ENCODE measurements at places on chromosomes 5 and 9. TPM values are rescaled to one million over a fixed set of nuclear protein-coding genes. Genes with fewer than 3 reads are reported as not detected.

Gene TLR4
- 6.5 TPM for total RNA-seq

Gene ZNF883
- total RNA-seq = not detected

Gene OR1Q1
- total RNA-seq = not detected

Gene ENTPD2
- 1.9 TPM for total RNA-seq

Gene ADGRD2
- not detected for total RNA-seq

Gene INSL4
- total RNA-seq = not detected

Gene QRFP
- total RNA-seq = not detected

Gene FOXD4L5
- total RNA-seq = 0.33 TPM

Gene CERCAM
- 28.0 TPM for total RNA-seq

Gene COL15A1
- 7.6 TPM for total RNA-seq

Gene PLPP1
- 35.1 TPM for total RNA-seq

- peaks cover 7% of the 10 kb centered on the region for H3K4me1 ChIP-seq
- no peak overlapping the region for H3K27ac ChIP-seq
- no peak for DNase-seq
- no peak overlapping the region for H3K4me3 ChIP-seq
- no peaks in the 10 kb centered on the region for H3K27me3 ChIP-seq
- peaks cover 5% of the 10 kb centered on the region for H3K36me3 ChIP-seq
Observed at GRCh38 chr5:174732036-174733020, 7.9 kb downstream of the MSX2 start.

GRCh38 chr5:44605926-44606325, 202.8 kb upstream of the MRPS30 start:
- no peak for DNase-seq
- no peaks in the 10 kb centered on the region for H3K27me3 ChIP-seq
- H3K27ac ChIP-seq = no peak overlapping the region
- no peaks in the 10 kb centered on the region for H3K4me1 ChIP-seq
- H3K4me3 ChIP-seq = no peak overlapping the region
- H3K36me3 ChIP-seq = no peaks in the 10 kb centered on the region

DNA sequence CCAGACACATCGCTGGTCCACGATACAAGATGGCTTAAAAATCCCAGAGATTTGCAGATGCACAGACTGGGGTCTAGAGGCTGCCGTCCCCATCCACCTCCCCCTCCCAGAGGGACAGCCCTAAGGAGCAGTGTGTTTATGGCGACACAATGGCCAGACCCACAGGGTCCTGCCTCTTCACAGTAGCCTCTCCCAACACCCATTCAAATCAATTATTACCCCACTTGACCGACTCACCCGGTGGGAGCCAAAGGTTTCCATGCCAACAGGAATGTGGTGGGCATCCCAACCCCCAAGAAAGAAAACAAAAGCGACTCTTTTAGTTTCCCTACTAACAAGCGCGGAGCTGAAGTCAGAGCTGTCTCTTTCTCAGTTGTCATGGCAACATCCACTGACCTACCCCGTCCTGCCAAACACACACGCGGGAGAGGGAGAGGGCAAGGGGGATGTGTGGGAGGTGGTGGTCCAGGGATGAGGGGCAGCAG, 209.0 kb downstream of the TTLL11 start:
- peaks cover 42% of the 10 kb centered on the region for H3K4me1 ChIP-seq
- DNase-seq = peak; percentile 42
- H3K27me3 ChIP-seq = no peaks in the 10 kb centered on the region
- H3K4me3 ChIP-seq = no peak overlapping the region

- no peak overlapping the region for H3K4me3 ChIP-seq
- peaks cover 5% of the 10 kb centered on the region for H3K4me1 ChIP-seq
- no peaks in the 10 kb centered on the region for H3K27me3 ChIP-seq
- peaks cover 2% of the 10 kb centered on the region for H3K36me3 ChIP-seq
- DNase-seq = no peak
Observed at GRCh38 chr5:115577741-115578140, 24.5 kb downstream of the TICAM2 start.

- H3K27ac ChIP-seq = no peak overlapping the region
- DNase-seq = no peak
- H3K4me1 ChIP-seq = peaks cover 16% of the 10 kb centered on the region
- no peaks in the 10 kb centered on the region for H3K36me3 ChIP-seq
- 0 out of 2 replicates have a peak, but pooled peaks cover 2% of the 10 kb centered on the region for H3K27me3 ChIP-seq
- no peak overlapping the region for H3K4me3 ChIP-seq
Observed at GRCh38 chr5:39451276-39451941, 26.6 kb upstream of the DAB2 start.

DNA sequence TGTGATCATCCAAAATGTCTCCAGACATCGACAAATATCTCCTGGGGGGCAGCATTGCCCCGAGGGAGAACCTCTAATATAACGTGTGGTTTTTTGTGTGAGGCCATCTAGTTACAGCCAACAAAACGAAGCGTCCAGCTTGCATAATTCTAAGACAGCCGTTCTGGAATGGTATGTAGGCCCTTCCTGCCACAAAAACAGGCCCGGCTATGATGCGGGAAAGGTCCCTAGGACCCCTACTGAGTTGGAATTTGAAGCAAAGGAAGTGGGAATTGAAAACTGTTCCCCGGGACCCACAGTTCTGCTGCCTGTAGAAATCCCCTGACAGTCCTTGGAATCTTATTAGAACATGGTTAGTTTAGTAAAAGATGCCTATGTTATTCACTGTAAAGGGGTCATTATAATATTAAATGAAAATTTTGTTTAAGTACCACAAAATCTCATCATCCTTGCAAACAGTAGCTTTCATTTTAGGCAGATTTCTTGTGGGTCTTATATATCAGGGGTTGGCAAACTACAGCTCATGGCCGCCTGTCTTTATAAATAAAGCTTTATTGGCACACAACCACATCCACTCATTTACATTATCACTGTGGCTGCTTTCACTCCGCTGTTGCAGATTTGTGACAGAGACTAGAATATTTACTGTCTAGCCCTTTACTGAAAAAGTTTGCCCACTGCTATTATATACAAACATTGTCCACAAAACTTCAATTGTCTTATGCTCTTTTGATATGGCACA, 70.7 kb downstream of the MSX2 start:
- no peak overlapping the region for H3K4me3 ChIP-seq
- H3K36me3 ChIP-seq = no peaks in the 10 kb centered on the region
- H3K27me3 ChIP-seq = no peaks in the 10 kb centered on the region
- peak; percentile 70 for DNase-seq
- H3K27ac ChIP-seq = peak overlapping the region; percentile 25

GRCh38 chr5:125348936-125349831, 602.7 kb upstream of the ZNF608 start:
- no peak for DNase-seq
- H3K27me3 ChIP-seq = no peaks in the 10 kb centered on the region
- no peak overlapping the region for H3K27ac ChIP-seq
- H3K4me3 ChIP-seq = no peak overlapping the region

DNA sequence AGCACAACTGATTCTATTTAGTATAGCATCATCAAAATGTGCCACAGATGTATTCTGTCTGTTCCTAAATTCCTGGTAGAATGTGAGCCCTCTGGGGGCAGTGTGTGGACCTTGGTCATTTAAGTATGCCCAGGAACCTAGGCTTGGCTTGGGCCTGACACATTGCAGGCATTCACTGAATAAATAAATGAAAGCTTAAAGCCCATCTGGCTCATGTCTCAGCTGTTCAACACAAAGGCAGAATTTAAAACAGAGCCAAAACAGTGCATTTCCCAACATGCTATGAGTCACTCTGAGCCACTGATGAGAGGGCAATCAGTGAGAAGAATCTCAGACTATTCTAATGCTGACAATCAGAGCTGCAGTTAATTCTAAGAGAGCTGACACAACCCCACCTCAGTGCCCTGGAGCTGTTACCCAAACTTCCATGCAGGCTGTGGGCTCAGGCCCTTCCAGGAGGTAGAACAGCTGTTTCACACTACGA, 8.1 kb downstream of the FAM193B start:
- H3K36me3 ChIP-seq = peaks cover 13% of the 10 kb centered on the region
- no peak overlapping the region for H3K4me3 ChIP-seq
- no peaks in the 10 kb centered on the region for H3K27me3 ChIP-seq
- peak overlapping the region; percentile 89 for H3K27ac ChIP-seq
- H3K4me1 ChIP-seq = peaks cover 57% of the 10 kb centered on the region

DNA sequence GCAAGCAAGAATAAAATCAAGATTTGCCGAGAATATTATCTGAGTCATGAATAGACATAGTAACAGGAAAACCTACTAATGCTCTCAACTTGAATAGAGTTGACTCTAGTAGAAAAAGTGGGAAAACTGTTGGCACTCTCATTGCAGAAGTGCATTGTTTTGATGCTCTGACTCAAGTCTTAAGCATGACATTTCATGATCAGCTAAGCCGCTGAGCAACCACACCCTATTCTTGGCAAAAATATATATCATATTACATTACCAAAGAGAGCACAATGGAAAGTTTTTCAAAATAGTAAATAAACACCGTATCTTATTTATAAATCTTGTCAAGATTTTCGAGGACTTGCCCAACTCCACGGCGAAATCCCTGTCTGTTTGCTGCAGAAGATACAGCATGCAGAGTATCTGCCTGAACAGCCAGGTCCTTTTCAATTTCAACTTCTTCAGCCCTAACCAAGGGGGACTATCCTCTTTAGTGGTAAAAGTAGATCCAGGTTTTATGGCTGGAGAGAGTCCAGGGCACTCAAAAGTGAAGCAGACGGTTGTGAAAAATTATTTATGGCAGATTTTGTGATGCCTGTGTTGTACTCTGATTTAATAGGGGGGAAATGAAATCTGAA, 13.9 kb upstream of the ADAMTSL1 start:
- H3K27ac ChIP-seq = no peak overlapping the region
- H3K4me1 ChIP-seq = no peaks in the 10 kb centered on the region
- no peak overlapping the region for H3K4me3 ChIP-seq
- no peak for DNase-seq
- H3K27me3 ChIP-seq = no peaks in the 10 kb centered on the region

DNA sequence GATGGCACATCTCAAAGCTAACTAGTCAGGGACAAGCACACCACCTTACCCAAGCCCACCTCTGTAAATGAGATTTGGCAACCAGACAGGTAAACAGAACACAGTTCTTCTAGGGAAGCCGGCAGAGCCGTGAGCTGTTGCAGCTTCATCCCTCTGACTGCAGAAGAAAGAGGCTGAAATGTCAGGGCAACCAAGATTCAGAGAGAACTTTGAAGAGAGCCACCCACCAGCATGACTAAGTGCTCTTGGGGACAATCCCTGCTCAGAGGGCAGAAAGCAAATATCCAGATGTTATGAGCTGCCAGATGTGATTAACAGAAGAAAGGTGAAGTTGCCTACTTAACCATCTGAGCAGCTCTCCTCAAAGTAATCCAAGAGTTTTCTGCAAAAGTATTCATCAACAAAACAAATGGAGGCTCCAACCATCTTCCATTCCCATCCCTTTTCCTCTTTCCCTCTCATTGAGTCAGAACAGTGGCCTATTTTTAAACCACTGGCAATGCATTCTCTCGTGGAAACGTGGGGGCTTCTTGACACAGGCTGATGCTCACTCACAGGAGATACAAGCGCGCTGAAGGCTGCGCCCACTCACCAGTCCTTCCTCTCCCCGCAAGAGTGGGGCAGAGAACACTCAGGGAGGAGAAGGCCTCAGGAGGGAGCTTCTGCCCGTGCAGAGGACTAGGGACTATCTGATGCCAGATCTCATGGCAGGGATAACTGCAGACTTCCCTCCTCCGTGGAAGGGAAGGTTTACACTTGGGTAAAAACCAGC, 57.1 kb downstream of the SLIT3 start:
- H3K36me3 ChIP-seq = no peaks in the 10 kb centered on the region
- no peak overlapping the region for H3K27ac ChIP-seq
- H3K4me1 ChIP-seq = no peaks in the 10 kb centered on the region

DNA sequence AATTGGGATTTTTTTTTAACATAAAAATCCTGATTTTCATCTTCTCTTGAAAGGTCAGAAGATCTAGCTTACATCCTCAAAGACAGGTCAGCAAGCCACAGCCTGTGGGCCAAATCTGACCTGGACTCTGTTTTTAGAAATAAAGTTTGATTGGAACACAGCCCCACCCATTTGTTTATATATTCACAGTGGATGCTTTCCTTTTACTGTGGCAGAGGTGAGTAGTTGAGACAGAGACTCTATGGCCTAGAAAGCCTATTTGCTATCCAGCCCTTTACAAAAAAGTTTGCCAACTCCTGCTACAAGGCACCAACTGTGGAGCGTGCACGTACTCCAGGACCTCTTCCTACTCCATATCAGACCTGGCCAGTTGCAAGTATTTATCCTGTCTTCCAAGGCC, 13.4 kb upstream of the CCNJL start:
- no peaks in the 10 kb centered on the region for H3K36me3 ChIP-seq
- no peaks in the 10 kb centered on the region for H3K27me3 ChIP-seq
- no peak overlapping the region for H3K27ac ChIP-seq
- H3K4me1 ChIP-seq = no peaks in the 10 kb centered on the region
- H3K4me3 ChIP-seq = no peak overlapping the region

DNA sequence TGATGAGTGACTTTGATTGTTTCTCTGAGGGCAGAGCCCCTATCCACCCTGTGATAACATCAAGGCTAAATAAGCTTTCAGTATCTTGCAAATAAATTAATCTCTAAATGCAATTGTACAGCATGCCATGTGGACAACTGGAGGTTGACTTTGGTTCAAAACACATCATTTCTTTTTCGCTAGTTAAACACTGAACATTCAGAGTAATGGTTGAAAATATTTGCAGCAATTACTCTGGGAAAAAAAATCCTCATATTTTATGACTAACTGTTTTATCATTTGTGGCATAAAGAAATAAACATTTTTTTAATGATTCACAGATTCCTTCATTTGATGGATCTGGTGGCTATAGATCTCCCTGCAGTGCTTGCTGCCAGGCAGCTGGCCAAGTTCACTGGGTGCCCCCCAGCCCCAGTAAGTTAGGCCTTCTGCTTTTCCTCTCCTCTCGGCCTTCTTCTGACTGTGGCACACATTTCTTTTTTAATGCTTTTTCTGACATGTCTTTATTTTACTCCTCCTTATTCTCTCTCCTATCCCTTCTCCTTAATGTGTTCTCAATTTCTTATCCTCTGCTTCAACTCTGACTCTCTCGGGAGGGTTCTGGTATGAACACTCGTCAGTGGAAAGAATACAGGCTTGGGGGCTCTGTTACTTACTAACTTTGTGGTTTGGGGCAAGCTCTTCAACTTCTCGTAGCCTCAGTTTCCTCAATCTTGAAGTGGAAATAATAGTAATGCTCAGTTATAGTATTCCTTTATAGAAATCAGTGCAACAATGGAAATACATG, 69.6 kb downstream of the ADAMTSL1 start:
- no peaks in the 10 kb centered on the region for H3K27me3 ChIP-seq
- no peak overlapping the region for H3K4me3 ChIP-seq
- no peaks in the 10 kb centered on the region for H3K4me1 ChIP-seq
- no peaks in the 10 kb centered on the region for H3K36me3 ChIP-seq
- DNase-seq = no peak
- H3K27ac ChIP-seq = no peak overlapping the region

GRCh38 chr5:96952118-96952750, 16.4 kb downstream of the LNPEP start:
- H3K4me1 ChIP-seq = no peaks in the 10 kb centered on the region
- H3K27ac ChIP-seq = no peak overlapping the region
- H3K36me3 ChIP-seq = peaks cover 10% of the 10 kb centered on the region

GRCh38 chr9:128683340-128684064, 5.5 kb upstream of the SET start:
- peak overlapping the region; percentile 67 for H3K4me3 ChIP-seq
- H3K27ac ChIP-seq = peak overlapping the region; percentile 47
- peaks cover 4% of the 10 kb centered on the region for H3K4me1 ChIP-seq
- no peaks in the 10 kb centered on the region for H3K27me3 ChIP-seq

- H3K4me3 ChIP-seq = no peak overlapping the region
- DNase-seq = no peak
- H3K36me3 ChIP-seq = no peaks in the 10 kb centered on the region
- no peak overlapping the region for H3K27ac ChIP-seq
Observed at GRCh38 chr5:124627815-124628595, 118.4 kb downstream of the ZNF608 start.

GRCh38 chr5:128201065-128201926, 117.7 kb downstream of the SLC12A2 start:
- H3K4me3 ChIP-seq = peak overlapping the region; percentile 10
- H3K4me1 ChIP-seq = no peaks in the 10 kb centered on the region
- no peaks in the 10 kb centered on the region for H3K36me3 ChIP-seq
- DNase-seq = peak; percentile 79
- H3K27me3 ChIP-seq = no peaks in the 10 kb centered on the region

Measured in SJCRH30 (cell line).